ENCODE measurements at places on chromosomes 3 and 15.
A peak's percentile ranks its signal among the peaks of the same experiment; 100 is the strongest.

GRCh38 chr3:64306745-64307144 is 81.5 kb upstream of the PRICKLE2 start:
- no peak for DNase-seq

GRCh38 chr3:50204804-50205412 is at the start of gene SLC38A3:
TSS of gene SLC38A3 (plus strand) at chr3:50205271. CDS start at chr3:50214200, 8,929 bp downstream.
- peak; percentile 84 for DNase-seq

- DNase-seq, result no peak
Measured at GRCh38 chr3:71868876-71869275, 83.9 kb upstream of the PROK2 start.

DNA sequence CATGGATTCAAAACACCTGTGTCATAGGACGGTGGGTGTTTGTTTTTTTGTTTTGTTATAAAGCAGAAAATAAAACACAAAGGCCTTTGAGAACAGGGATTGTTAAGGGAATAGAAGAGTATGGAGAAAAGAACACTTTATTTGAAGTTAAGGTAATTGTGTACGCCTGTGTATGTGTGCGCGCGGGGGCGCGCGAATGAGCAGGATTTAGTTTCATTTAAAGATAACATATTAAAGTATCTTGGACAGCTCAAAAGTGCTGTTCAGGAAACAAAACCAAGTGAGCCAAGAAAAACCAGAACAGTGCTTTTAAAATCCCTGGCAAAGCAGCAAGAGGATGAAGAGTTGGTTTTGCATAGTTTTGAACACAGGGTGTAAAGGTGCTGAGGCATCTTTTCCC is 1.9 kb downstream of the CPNE4 start:
- no peak for DNase-seq

DNA sequence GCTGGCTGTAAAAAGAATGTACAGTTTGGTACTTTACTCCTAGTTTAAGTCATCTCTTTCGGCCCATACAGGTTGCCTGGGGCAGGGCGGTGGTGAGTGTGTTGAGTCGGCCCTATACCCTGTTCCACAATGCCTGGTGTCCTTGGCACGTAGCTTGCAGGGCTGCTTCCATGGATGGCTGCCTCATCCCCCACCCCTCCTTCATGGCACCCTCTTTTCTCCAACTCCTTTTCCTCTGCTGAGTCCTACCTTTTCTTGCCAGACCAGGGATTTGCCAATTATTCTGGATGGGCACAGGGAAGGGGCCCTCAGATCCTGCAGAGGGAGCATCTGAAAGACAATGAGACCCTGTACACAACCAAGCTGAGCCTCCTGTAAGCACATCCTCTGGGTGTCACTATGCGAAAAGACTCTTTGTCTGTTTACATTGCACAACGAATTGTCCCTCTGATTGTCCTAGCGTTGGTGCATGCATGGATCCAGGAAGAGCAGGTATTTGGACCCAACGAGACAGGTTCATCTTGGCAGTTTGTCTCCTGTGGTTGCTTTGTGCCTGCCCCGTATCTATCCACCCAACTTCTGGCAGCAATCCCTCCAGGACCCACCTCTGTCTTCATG is 73.6 kb upstream of the CGNL1 start:
- no peak for DNase-seq

GRCh38 chr3:33943277-33943676 is 144.8 kb downstream of the PDCD6IP start:
- DNase-seq, result no peak

DNA sequence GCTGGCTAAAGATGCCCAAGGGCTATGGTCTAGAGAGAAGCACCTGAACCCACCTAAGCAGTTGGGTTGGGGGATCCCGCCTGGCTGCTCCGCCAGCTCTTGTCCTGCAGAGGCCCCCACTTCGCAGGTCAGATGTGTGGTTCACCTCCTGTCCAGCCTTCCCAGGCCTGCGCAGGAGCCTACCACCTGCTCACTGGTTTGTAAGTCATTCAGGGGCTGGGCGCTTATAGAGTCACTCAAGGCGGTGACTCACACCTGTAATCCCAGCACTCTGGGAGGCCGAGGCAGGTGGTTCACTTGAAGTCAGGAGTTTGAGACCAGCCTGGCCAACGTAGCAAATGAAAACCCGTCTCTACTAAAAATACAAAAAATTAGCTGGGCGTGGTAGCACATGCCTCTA is 3.9 kb upstream of the FURIN start:
- no peak for DNase-seq

- DNase-seq, result no peak
Measured at GRCh38 chr3:42079701-42080452, 11.3 kb upstream of the TRAK1 start.

DNA sequence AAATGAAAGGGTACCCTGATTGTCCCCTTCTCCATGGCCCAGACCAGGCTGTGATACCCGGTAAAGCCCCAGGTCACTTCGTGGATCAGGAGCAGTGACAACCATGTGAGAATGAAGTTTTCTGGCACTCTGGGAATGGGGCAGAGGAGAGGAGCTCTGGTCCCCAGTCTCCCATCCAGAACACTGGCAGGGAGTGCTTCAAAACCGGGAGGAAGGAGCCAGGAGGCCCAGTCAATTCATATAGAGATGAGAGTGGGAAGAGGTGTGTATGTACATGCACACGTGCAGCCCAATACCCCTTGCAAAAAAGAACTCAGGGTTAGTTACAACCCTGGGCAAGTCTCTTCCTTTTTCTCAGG is 101.4 kb upstream of the TLE3 start:
- DNase-seq, result no peak

DNA sequence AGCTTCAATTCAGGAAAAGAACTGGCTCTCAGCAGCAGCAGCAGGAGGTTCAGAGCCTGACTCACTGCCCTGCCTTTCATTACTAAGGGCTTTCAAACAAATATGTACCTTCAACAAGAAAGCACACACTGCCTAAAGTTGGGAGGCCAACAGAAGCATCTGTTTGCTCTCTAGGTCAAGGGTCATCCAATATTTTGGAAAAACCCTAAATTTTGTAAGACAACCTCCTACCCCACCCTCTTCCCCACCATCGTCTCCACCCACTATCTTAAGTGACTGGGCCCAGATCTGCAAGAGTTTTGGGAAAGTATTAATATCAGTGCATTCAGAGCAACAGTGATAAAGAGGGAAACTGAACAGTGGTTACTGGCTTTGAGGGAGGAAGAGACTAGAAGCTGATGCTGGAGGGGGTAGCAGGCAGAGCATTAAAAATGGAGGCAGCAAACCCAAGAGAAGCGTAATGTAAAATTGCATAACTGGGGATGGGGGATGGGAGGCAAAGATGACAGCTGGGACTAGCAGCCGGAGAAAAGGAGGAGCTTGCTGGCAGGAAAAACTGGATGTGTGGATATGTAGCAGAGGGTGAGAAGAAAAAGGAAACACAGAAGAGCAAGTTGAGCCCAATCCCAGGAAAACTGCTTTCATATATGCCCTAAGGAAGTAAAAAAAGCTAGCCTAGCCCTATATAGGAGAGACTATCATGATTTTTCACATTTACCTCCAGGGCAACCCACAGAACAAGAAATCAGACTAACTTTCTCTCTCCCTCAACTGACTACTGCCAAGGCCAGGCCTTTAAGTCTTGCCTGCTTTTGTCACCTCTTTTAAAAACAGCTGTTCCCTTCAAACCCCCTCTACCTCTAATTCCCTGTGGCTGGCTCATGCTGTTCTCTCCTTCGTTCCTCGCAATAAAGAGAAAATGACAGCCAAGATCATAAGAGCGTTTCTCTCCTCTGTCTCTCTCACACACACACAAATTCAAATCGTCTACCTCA is 31.4 kb downstream of the NPTN start:
- no peak for DNase-seq
